ENCODE measurements at places on chromosomes 12 and 14. TPM values are rescaled to one million over a fixed set of nuclear protein-coding genes. Genes with fewer than 3 reads are reported as not detected.

Gene OR11G2
- total RNA-seq, result not detected

Gene CLEC4A
- 1.6 TPM for total RNA-seq

Gene TAS2R14
- total RNA-seq, result 1.4 TPM

Gene OR9K2
- not detected for total RNA-seq

Gene ZNF605
- 17.7 TPM for total RNA-seq

Gene ERC1
- total RNA-seq, result 59.4 TPM

Gene RPL10L
- not detected for total RNA-seq

Gene PLEKHG7
- total RNA-seq, result 0.29 TPM

Gene ADGRD1
- total RNA-seq, result 96.1 TPM

Gene EML5
- total RNA-seq, result 1.7 TPM

- no peak for DNase-seq
These were observed 6.5 kb downstream of the MLH3 start for GRCh38 chr14:75044752-75045151.

- DNase-seq, result no peak
These were observed 36.4 kb upstream of the KCNMB4 start for GRCh38 chr12:70329728-70330127.

- DNase-seq, result no peak
These were observed 19.0 kb upstream of the PELI2 start for GRCh38 chr14:56099081-56099797.

DNA sequence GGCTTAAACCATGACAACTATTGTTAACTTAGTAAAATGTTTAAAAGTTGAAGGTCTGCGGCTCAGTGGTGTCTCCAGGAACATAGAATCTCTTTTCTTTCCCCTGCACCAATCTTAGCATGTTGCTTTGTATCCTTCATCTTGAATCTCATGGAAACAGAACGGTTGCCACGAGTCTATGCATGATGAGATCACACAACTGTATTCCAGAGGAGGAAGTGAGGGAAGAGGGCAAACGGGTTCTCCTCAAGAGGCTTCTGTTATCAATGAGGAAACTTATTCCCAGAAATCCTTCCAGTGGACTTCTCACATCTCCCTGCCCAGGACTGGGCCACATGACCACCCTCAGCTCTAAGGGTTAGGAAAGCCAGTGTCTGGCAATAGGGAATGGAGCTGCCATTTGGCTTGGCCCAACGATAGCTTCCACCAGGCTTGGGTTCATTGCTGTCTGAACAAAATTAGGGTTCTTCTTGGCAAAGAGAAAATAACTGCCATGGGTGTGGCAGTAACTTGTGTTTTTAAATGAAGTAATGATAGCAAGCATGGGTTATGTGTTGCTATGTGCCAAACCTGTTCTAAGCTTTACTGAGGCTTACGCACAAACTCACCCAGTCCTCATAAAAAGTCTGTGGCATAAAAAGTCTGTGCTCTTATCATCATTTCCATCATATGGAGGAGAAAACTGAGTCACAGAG is 17.4 kb downstream of the PLXNC1 start:
- no peak for DNase-seq

GRCh38 chr14:52117111-52117832 is 48.4 kb upstream of the NID2 start:
- no peak for DNase-seq

DNA sequence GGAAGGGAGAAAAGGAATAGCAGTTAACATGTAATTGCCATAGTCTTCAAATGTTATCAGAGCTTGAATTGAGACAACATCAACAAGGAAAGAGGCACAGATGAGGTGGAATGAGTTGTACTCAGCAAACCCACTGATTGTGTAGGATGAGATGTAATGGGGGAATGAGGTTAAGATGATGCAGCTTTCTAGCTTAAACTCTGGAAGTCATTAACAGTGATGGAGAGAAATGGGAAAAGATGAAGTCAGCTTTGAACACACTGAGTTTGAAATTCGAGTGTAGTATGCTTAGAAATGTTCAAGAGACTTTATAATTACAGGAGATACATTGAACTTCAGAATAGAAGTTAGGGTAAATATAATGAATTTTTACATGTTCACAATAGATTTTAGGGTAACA is 106.9 kb downstream of the PRKD1 start:
- DNase-seq, result no peak

DNA sequence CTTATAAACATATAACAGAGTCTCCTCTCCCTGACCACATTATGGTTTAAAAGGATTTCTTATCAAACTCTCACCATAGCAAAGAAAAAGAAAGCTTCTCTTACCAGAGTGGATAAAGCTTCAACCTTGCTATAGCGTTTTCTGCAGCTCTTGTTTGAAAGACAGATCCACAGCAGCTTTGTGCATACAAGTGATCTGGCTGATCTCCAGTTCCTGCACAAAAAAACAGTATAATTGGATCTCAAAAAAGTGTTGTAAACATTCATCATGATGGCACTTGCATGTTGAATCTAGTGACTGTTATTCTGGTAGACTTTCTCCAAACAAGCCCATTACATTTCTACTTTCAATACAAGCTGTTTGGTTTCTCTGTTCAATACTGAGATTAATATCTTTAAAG is 178.9 kb upstream of the MGAT4C start:
- DNase-seq, result no peak

DNA sequence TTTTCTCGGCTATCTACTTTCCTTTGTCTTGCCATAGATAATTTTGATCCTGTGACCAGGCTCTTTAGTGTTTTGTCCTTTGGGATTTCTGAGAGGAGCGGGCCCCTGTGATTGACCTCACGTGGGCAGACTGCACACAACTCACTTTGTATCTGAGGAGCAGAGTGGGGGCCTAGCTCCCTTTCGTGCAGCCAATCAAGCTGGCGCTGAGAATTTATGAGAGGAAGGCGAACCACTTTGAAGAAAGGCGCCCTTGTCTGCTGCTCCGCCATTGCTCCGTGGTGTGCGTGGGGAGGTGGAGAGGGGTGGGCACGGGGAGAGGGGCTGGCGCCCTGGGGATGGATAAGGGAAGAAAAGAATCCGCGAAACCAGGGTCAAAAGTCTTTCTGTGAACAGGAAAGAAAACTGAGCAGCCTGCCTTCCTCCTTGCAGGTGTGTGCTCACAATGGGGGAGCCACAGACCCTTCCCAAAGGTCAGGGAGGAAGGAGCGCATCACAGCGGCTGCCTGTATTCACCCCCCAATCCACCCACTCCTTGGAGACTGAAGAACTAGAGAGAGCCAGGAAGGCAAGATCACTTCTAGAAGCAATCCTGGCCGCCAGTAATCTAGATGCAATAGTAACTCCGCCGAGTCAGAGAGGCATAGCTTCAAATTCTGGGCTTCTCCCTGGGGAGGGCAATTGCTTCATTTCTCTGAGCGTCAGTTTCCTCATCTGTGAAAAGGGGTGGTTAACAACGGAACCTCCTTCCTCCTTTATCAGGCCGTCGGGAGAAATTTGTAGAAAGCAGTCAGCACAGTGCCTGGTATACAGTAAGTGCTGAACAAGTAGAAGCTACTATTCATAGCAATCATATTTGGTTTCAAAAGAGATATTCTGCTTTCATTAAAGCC is 24.9 kb upstream of the MED13L start:
- DNase-seq, result no peak

- DNase-seq, result no peak
These were observed 19.8 kb downstream of the NCOR2 start for GRCh38 chr12:124547626-124548025.

DNA sequence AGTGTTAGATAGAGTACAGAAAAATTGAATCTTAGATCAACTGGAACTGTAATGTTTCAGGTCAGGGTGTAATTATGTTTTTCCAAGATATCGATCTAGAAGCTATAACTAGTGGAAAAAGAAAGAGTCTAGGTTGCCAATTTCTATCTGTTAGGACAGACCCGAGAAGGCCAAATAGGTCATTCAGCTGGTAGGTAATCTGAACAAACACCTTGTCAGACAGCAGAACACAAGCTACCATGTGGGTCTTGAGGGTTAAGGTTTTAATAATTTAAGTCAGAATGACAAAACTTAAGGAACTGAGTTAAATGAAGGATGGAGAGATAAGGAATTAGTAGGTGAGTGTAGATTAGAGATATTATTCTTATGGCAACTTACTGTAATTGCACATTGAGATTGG is 44.9 kb upstream of the KCNMB4 start:
- no peak for DNase-seq

DNA sequence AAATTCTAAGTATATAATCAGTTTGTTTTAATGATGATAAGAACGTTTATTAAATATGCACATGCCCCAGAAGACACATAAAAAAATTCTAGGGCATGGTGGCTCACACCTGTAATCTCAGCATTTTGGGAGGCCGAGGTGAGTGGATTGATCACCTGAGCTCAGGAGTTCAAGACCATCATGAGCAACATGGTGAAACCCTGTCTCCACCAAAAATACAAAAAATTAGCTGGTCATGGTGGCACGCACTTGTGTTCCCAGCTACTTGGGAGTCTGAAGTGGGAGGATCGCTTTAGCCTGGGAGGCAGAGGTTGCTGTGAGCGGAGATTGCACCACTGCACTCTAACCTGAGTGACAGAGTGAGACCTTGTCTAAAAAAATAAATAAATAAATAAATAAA is 4.0 kb downstream of the CD69 start:
- no peak for DNase-seq

GRCh38 chr12:66140731-66141130 is 10.2 kb upstream of the LLPH start:
- no peak for DNase-seq

DNA sequence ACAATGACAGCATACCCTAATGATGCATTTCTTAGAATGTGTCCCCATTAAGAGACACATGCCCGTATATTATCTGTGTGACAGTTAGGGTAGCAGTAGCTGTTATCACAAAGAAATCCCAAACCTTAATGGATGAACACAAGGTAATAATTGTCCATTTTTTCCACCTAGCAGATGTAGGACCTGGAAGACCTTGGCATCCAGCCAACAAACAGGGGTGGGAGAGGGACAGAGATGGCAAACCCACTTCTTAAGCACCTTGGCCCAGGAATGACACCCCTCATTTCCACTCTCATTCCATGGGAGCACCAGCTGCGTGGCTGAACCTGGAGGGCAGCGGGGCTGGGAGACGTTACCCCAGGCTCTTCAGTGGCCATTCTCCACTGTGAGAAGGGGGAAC is 679.0 kb downstream of the AACS start:
- no peak for DNase-seq

GRCh38 chr12:125852116-125852515 is 786.9 kb downstream of the AACS start:
- no peak for DNase-seq

- DNase-seq, result no peak
These were observed 31.7 kb downstream of the GRIP1 start for GRCh38 chr12:66647034-66647691.

Measured in mucosa of gallbladder (tissue), 1 donor.